Neural crest cell (in vitro differentiated cells): ENCODE measurements at places on chromosomes 12 and 14.
A peak's percentile ranks its signal among the peaks of the same experiment; 100 is the strongest.

- H3K36me3 ChIP-seq = no peaks in the 10 kb centered on the region
- no peaks in the 10 kb centered on the region for H3K27me3 ChIP-seq
- H3K4me3 ChIP-seq = no peak overlapping the region
- no peaks in the 10 kb centered on the region for H3K4me1 ChIP-seq
Observed at GRCh38 chr12:21054334-21054733, 76.7 kb upstream of the SLCO1B1 start.

- peak; percentile 32 for DNase-seq
- H3K27ac ChIP-seq = peak overlapping the region; percentile 99
- no peaks in the 10 kb centered on the region for H3K36me3 ChIP-seq
- no peaks in the 10 kb centered on the region for H3K27me3 ChIP-seq
- peak overlapping the region; percentile 77 for H3K4me3 ChIP-seq
Observed at GRCh38 chr14:68364792-68365192, 428.1 kb downstream of the ZFP36L1 start.

GRCh38 chr12:53643232-53643979 is 17.2 kb upstream of the ATF7 start:
- H3K27ac ChIP-seq = no peak overlapping the region
- H3K36me3 ChIP-seq = no peaks in the 10 kb centered on the region
- H3K27me3 ChIP-seq = no peaks in the 10 kb centered on the region
- no peak for DNase-seq
- H3K4me1 ChIP-seq = no peaks in the 10 kb centered on the region
- no peak overlapping the region for H3K4me3 ChIP-seq

DNA sequence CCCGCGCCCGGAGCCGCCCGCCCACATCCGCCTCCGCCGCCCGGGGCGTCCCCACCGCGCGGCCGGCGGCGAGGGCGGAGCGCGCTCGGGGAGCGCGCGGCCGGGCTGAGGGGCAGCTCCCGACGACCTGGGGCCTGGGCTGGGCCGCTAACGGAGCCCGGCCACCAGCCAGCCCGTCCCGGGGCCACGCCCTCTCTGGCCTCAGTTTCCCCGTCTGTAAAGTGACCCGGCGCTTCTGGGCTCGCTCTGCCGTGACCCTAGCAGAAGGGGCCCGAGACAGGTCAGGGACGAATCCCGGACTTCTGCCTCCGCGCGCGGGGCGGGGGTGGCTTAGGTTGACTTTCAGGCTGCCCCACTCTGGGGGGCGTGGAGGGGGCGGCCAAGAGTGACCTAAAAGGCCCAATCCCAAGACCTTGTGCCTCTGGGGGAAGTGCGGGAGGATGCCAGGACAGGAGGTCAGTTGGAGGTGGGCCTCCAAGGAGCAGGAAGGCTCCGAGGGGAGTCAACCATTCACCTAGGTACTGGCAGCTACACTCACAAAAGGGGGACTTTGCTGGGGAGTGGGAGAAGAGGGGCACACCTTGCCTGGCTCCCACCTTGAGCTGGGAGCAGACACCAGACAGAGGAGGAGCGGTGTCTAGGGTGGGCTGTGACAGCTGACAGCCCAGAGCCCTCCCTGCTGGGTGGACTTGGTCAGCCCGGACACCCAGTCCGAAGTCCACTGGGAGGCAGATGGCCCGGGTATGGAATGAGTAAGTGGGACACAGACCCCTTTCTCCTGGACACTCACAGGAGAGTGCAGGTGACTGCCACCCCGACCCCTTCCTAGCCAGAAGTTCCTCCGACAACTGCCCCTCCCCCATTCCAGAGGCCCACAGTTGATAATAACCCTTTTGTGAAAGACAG is 486 bp upstream of the AKT1 start:
- no peak for DNase-seq
- H3K4me3 ChIP-seq = peak overlapping the region; percentile 90
- H3K36me3 ChIP-seq = no peaks in the 10 kb centered on the region
- peaks cover 38% of the 10 kb centered on the region for H3K4me1 ChIP-seq
- no peak overlapping the region for H3K27ac ChIP-seq
- peaks cover 41% of the 10 kb centered on the region for H3K27me3 ChIP-seq

DNA sequence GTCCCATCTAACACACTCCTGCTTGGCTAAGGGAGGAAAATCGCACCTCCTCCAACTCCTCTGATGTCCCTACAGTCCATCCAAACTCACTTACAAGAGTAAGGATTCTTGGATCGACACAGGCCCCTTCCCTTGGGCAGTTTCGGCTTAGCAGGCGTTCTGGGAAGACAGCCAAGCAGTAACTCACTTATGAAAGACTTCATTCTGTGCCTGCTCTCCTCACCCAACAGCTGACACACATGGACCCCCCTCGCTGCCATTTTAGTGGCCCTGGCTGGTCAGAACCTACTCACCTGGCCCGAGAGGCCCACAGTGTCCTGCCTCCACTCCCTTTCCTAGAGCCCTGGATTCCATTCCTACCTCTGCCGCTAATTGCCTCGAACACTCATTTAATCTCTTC is 52.3 kb upstream of the BCL2L14 start:
- peaks cover 4% of the 10 kb centered on the region for H3K4me1 ChIP-seq
- no peaks in the 10 kb centered on the region for H3K36me3 ChIP-seq
- peak overlapping the region; percentile 79 for H3K27ac ChIP-seq

- H3K36me3 ChIP-seq = peaks cover 5% of the 10 kb centered on the region
- no peak for DNase-seq
- no peaks in the 10 kb centered on the region for H3K27me3 ChIP-seq
- no peak overlapping the region for H3K4me3 ChIP-seq
- no peaks in the 10 kb centered on the region for H3K4me1 ChIP-seq
- no peak overlapping the region for H3K27ac ChIP-seq
Observed at GRCh38 chr14:106414464-106414863, 888.1 kb downstream of the TMEM121 start.
